NCI-H2171 treated with DMSO at 0.1 percent for 48 hours (cell line): ENCODE measurements at places on chromosomes 2 and 18.

DNA sequence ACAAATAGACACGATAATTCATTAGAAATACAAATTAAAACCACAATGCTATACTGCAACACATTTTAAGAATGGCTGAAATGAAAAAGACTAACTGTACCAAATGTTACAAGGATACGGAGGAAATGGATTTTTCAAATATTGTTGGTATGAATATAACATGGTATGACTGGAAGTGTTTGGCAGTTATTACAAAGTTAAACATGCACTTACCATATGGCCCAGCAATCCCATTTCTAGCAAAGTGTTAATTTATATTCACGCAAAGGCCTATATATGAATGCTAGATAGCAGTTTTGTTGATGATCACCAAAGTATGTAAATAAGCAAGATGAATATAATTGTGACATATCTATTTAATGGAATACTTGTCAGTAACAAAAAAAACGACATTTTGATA, 497.8 kb upstream of the FSIP2 start:
- DNase-seq = no peak

GRCh38 chr2:224807153-224807964, 91.2 kb upstream of the CCDC195 start:
- no peak for DNase-seq

DNA sequence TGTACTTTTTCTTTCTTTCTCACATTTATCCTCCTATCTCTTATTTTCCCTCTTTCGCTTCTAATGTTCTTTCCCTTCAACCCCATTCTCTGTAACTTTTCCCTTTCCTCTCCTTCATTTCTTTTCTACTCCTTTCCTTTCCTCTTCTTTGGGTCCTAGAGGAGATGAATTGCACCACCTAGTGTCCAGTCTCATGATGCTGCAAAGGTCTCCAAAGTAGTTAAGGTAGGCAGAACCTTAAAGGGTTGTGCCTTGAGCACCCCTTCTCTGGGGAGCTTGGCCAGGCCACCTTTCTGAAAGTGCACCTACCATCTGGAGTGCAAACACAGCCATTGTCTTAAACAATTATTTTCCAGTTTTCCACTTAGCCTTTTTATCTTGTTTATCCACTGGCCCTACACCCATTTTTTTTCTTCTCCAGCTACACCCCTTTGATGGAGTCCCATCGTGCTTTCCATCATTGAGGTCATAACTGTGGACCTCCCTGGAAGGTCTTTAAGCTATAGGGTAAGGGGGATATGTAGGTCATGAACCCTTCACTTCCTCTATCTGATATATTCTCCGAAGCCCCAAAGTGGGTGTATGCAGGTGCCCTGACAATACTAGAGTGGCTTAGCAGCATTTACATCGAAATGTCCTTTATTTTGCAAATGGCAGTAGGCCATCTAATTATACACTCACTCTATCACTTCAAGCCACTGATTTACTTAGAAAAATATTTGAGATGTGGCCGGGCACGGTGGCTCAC, 155.9 kb downstream of the ESCO1 start:
- DNase-seq = peak; percentile 41

DNA sequence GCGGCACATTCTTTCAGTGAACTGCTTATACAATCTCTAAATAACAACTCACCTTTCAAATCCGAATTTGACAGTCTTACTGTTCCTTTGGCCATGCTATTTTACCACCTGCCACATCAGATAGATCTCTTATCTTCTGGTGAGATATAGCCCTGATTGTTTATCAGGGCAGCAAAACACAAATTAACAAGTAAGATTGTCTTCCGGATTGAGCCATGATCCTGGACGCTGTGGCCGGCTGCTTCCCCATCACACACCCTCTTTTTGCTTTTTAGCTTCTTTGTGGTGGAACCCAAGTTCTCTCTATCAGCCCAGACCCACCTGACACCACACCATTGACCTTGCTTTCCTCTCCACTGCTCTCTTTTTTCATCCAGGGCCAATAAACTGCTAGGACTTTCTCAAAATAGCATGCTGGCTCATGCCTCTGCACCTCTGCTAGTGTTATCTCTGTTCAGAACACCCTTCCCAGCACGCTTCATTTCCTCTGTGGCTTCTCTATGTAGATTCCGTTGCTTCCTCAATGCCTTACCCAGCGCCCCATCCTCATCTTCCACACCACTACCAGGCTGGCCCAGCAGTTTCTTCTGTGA, 111.8 kb upstream of the CNTNAP5 start:
- DNase-seq = no peak

GRCh38 chr18:57004366-57005121, 142.3 kb upstream of the BOD1L2 start:
- DNase-seq = no peak

- DNase-seq = no peak
These were observed 161.1 kb downstream of the EN1 start for GRCh38 chr2:118686346-118686745.

DNA sequence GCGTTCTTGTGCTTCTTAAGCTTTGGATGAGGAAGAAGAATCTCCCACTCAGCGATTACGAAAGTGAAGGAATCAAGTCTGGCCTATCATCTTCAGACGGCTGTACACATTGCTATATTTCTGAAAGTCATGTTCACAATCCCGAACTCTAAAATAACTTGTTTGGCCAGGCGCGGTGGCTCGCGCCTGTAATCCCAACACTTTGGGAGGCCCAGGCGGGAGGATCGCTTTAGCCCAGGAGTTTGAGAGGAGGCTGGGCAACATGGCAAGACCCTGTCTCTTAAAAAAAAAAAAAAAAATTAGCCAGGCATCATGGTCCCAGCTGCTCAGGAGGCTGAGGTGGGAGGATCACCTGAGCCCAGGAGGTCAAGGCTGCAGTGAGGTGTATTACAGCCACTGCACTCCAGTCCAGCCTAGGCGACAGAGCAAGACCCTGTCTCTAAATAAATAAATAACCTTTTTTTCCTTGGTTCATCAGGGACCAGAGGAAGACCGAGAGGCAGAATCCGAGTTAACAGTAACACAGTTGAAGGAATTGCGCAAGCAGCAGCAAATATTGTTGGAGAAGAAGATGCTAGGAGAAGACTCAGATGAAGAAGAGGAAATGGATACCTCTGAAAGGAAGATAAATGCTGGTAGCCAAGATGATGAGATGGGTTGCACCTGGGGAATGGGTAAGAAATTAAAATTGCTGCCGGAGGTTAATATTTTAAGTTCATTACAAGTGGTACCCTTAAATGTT, 1.1 kb downstream of the SLC4A1AP start:
- no peak for DNase-seq

DNA sequence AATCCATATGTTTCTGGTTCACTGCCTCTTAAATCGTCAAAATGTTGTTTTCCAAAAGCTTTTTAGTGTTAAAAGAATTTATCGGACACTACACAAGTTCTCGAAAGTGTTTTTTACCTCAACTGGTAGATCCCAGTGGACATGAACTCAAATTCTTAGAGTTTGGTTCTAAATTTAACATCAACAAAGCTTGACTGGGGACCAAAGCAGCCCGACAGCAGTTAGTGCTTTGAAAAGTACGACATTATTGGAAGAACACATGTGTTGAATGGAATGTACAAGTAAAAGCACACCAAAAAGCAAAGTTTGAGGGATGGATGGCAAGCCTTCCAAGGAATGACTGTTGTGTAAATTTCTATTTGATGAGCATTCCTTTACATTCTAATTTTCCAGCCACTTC, 803.9 kb upstream of the POU3F3 start:
- DNase-seq = no peak

DNA sequence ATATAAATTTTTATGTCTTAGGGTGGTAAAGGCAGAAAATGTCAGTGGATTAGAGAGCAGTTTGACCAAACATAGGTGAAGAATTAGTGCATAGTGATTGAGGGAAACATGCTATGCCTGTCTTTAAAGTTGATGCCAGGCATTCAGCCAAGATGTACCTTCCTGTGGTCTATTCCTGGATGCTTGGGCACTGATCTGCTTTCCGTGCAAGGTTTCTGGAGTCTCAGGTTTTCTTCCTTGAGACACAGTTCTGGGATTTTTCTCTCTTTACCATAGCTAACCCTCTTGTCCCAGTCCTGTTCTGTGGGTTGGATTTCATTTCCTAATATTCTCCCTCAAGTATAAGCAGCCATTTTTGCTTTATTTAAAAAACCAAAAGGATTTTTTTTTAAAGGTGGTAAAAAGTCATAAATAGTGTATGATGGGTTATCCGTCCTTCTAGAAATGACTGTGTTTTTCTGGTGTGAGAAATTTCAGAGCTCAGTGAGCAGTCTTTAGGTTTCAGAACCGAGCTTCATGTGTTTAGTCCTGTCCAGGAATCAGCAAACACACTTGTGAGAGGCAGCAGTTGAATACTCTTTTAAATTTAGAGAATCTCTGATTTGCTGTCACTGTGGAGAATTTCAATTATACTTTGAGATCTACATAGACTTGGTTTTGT, 43.0 kb upstream of the CYBRD1 start:
- DNase-seq = no peak

DNA sequence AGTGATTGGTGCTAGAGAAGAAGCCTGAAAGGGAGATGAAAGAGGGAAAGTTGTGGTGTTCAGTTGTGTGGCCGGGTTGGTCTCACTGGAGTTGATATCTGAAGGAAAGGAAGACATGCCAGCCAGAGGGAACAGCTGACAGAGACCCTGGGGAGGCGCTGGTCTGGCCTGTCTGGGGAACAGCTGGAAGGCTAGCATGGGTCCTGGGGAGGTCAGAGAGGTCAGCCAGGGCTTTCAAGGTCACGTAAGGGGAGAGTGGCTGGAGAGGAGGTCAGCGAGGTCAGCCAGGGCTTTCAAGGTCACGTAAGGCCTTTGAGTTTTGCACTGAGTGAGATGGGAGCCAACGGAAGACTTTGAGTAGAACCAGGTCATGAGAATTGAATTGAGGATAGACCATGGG, 11.0 kb downstream of the DYSF start:
- no peak for DNase-seq
